ENCODE measurements at places on chromosomes 5 and 9.

DNA sequence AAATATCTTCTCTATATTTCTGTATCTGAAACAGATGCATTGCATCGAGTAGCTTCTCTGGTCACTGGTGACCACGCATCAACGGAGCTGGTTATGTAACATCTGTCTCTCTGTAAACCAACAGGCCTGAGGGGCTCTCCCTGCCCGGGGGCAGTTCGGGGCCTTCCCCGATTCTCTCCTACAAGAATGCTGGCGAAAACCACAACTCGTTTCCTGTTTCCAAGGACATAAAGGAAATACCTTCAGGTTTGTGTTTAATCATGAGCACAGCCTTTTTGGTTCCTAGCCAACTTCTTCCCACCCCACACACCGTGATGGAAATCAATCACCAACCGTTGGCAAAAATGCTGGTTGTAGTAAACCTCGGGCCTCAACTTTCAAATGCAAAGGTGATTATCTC, 25.1 kb downstream of the GDNF start:
- ATAC-seq = peak; percentile 15

- peak; percentile 72 for ATAC-seq
These were observed 244.7 kb downstream of the PIK3R1 start for GRCh38 chr5:68460147-68460798.

- ATAC-seq = no peak
These were observed 281.4 kb downstream of the DMRT2 start for GRCh38 chr9:1331546-1332038.

- peak; percentile 64 for ATAC-seq
These were observed 268.0 kb upstream of the MVB12B start for GRCh38 chr9:126058591-126058990.

DNA sequence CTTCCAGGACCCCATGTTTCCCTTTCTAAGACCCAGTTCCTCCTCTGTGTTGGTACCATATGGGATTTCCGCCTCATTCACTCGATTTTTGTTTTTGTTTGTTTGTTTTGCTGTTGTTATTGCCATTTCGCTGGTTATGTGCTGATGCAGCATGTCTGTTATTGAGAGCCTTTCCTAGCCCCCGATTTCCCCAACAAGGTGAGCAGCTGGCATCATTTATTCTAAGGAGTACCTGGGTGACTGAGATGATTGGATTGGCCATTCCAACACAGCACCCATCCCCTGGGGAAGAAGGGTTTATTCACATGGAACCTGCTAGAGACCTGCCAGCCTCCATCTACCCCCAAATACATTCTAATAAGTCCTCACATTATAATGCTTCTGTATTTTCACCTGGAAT, 2.7 kb downstream of the GLRA1 start:
- ATAC-seq = no peak

- no peak for ATAC-seq
These were observed 9.5 kb downstream of the GRHPR start for GRCh38 chr9:37432020-37432419.

DNA sequence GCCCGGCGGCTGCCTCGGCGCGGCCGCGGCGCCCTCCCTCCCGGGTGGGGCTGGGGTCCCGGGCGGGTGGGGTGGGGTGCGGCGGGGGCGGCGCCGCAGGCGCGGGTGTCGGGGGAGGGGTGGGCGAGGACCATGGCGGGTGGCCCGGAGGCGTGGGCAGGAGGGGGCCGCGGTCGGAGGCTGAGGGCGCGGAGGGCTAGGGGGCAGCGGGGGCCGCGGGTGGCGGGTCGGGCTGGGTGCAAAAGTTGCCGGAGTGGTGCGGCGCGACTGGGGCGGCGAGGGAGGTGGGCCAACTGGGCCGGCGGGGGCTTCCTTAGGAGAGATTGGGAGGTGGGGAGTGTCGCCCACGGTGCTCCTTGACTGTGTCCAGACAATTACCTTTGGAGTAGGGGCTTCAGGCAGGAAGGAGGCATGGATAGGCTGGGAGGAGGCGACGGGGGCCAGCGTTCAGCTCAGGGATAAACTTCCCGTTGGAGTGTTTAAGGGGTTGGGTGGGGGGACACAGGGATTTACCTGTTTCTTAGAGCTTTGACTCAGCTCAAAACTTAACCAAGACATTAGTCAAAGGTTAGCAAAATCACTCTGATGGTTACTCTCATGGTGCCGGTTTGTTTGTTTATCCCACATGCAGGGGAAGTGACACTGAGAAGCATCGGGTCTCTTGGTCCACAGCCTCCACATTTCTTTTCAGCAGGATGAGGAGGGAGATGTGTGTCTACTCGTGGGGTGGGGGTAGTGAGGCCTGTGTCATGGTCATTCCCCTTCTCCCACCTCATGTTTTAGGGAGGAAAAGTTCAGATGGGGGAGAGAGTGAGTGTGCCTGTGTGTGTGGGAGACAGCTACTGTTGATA, 859 bp downstream of the CSNK1G3 start:
- ATAC-seq = peak; percentile 20

DNA sequence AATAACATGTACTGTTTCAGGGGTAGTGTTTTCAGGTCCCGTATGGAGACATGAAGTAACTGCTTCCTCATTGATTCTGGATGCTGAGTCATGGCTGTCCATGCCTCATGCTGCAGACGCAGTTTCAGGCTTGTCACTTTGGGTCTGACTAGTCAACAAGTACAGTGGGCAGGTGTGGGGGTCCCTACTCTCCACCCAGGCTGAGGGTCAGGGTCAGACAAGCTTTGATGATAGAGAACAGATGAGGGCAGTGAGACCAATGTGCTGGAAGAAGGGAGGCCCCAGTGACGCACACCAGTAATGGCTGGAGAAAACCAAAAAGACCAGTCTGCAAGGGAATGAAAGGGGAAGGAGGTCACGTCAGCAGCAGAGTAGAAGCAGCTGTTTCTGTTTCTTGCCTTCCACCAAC, 80.0 kb upstream of the NFIL3 start:
- ATAC-seq = no peak

- peak; percentile 27 for ATAC-seq
These were observed 15.4 kb upstream of the C5orf47 start for GRCh38 chr5:173973616-173973969.

DNA sequence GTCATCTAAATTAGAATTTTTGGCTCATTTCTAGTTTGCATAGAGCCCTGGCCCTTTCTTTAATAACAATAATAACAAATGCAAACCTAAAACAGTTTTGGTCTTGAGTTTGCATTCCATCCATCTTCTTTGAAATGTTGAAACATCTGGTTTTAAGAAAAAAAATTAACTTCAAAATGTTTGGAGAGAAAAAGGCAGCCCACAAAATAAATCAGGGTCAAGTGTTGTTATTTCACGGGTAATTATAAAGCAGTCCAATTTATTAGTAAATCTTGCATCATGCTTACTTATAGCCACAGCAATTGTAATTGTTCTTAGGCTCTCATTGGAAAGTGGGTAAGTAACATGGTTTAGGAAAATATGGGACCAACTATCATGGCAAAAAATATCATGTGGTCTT, 247.0 kb upstream of the MEF2C start:
- ATAC-seq = no peak

DNA sequence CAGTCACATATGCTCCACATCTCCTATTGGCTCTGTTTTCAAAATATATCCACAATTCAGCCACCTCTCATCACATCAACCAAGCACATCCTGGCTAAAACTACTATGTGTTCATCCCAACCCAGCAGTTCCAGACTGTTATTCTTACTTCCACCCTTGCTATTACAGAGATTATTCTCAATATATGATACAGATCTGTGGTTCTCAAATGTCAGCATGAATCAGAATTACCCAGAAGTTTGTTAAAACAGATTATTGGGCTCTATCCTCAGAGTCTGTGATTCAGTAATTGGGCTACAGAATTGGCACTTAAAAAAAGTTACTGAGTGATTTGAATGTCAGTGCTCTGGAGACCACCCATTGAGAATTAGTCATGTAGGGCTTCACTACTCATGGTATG, 78.8 kb upstream of the IZUMO3 start:
- ATAC-seq = no peak
